KBM-7 (cell line): ENCODE measurements at places on chromosomes 5 and 9.

DNA sequence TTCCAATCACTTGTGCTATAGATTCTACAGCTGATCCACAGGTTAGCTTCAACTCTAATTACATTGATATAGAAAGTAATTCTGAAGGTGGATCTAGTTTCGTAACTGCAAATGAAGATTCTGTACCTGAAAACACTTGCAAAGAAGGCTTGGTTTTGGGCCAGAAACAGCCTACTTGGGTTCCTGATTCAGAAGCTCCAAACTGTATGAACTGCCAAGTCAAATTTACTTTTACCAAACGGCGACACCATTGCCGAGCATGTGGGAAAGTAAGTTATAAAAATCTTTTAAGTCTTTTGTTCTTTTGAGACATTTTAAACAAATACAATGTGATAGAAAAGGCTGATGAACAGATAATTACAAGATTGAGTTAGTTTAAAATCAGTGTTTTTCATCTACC lies 30.9 kb downstream of the ZFYVE16 start:
- no peak for DNase-seq

- no peak for DNase-seq
Observed at GRCh38 chr5:81428446-81428845, 34.5 kb upstream of the ACOT12 start.

GRCh38 chr5:95808013-95808685 lies 14.4 kb downstream of the GLRX start:
- DNase-seq = no peak

DNA sequence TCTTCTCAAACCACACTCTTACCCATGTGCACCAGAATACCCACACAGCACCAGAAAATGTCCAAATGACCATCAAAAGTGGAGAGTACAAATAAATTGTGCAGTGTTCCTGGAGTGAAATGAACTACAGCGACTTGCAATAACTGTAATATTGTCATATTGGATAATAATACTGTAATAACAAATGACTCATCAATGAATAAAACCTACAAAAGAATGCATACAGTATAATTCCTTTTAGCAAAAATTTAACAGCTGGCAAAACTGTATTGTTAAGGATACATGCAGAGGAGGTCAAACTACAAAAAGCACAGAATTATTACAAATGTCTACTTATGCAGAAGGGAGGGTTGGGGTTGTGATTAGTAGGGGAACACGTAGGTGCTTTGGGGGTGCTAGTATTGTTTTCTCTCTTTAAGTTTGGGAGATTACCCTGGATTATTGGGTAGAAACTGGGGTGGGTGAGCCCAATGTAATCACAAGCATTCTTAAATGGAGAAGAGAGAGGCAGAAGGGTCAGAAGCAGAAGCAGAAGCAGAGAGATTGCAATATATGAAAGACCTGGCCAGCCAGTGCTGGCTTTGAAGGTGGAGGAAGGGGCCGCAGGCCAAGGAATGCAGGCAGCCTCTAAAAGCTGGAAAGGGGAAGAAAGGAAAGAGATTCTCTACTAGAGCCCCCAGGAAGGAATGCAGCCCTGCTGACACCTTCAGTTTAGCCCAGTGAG lies 21.8 kb downstream of the IRF1 start:
- DNase-seq = no peak

- DNase-seq = no peak
Observed at GRCh38 chr5:11157132-11157531, 396.1 kb upstream of the DAP start.

GRCh38 chr5:169788168-169788567 lies 151.1 kb downstream of the DOCK2 start:
- no peak for DNase-seq

GRCh38 chr5:134877159-134877558 lies 3.0 kb downstream of the TXNDC15 start:
- DNase-seq = no peak

GRCh38 chr5:143126174-143127019 lies 277.1 kb downstream of the NR3C1 start:
- DNase-seq = no peak

DNA sequence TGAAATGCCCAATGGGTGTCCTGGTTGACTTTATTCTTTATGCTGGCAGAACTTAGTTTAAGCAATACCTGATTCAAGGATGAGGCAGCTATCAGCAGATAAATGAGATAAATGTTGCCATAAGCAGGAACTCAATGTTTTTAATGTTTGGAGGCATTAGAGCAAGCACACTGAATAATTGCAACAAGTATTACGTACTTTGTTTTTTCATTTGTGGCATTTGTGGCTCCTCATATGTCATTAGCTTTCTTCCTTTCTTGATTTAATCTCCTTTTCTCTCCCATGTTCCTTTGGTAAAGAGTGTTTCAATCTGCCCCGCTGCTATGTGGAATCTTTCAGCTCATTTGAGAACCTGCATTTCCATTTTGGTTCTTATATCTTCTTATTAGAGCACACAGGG lies 6.4 kb upstream of the NR3C1 start:
- no peak for DNase-seq

- peak; percentile 15 for DNase-seq
Observed at GRCh38 chr5:35850967-35851680, 5.6 kb upstream of the IL7R start.

DNA sequence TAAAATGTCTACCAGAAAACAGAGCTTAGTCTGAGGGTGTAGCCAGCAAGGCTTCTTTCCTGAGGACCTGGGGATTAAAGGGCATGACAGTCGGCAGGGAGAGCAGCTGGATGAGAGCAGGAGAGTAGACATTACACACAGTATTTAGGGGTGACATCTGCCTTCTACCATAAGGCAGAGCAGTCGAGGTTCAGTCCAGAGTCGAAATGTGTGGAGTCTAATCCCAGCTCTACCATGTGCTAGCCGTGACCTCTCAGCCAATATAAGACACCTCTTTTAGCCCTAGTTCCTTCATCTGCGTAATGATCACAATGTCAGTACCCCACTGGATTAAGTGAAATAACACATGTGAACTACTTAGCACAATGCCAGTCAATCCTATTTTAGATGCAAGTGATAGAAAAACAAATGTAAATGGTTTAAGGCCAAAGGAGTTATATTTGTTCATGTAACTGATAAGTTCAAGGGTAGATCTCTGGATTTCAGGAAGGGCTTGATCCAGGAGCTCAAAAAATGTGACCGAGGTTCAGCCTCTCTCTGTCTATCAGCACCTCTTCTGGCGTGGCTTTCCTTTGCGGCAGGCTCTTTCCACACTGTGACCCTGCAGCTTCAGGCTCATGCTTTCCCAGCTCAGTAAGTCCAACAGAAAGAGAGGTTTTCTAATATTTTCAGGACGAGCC lies 16.2 kb upstream of the CPLX2 start:
- no peak for DNase-seq

- no peak for DNase-seq
Observed at GRCh38 chr9:130845901-130846481, 10.9 kb downstream of the ABL1 start.

DNA sequence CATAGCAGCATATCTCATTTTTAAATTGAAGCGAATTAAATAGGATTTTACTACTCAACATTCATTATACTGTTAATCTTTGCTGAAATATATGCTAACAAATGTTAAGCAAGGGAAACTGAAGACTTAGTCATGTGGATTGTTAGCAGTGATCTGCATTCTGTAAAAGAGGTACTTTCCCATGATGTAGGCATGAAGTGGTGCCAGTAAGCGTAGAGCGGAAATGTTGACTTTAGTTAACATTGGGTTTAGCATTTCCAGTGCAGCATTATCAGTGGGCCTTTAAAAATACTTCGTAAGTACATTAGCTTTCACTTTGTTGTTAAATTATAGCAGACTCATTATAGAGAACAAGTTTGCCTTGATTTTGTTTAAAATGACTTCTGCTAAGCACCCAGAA lies 130.3 kb downstream of the CDC42SE2 start:
- DNase-seq = no peak

DNA sequence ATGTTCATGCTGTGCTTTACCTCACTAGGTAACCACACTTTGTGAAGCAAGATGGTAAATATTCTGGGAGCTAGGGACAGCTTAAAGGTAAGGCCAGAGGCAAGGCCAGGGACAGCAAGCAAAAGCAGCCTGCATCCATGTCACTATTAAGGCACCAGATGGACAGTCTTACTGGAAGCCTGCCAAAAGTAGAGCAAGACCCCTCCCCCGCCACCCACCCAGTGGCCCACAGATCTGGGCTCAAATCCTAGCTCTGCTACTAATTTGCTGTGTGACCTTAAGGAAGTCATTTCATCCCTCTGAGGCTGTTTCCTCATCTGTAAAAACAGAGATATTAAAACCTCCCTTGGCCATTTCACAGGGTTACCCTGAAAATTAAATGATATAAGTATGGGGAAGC lies 13.2 kb upstream of the ERMP1 start:
- no peak for DNase-seq

DNA sequence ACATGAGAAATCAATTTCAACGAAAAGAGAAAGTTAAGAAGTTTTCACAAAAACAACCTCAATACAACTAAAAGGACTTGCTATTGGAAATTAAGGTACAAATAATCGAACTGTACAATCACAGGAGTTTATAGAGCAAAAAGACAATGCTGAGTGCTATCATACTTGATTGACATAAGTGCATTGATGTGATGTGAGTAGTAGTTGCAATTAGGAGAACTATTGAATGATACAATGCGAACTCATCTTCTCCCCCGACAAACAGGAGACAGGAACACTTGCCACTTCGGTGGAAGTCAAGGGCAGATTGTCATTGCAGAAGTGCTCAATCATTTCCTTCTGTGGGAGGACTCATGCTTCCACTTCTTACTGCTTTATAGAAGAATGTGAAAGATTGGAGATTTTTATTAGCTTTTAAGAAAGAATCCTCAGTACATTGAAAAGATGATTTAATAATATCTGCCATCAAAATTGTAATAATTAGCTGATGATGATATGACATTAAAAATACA lies 276.6 kb upstream of the MPDZ start:
- no peak for DNase-seq

GRCh38 chr5:39505791-39506190 lies 81.0 kb upstream of the DAB2 start:
- no peak for DNase-seq

GRCh38 chr9:73805111-73805510 lies 653.4 kb downstream of the ANXA1 start:
- DNase-seq = no peak

GRCh38 chr5:120035181-120035580 lies 405.8 kb downstream of the FAM170A start:
- no peak for DNase-seq

DNA sequence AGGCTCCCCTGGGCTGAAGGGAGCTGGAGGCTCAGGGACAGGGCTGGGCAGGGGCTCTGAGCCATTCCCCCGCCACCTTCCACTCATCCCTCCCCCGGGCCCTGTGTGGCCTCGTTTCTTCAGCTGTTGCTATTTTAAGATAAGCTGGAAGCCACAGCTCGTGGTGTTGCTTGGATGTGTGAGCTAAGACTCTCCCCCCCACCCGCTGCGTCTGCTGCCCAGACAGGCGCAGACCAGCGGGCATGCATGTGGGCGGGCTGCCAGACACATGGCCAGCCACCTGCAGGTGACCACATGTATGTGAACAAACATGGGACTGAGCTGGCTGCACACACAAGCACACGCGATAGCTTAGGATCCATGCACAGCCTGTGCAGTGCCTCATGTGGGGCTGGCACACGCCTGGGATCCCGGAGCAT lies 8.7 kb downstream of the SNCB start:
- peak; percentile 22 for DNase-seq

DNA sequence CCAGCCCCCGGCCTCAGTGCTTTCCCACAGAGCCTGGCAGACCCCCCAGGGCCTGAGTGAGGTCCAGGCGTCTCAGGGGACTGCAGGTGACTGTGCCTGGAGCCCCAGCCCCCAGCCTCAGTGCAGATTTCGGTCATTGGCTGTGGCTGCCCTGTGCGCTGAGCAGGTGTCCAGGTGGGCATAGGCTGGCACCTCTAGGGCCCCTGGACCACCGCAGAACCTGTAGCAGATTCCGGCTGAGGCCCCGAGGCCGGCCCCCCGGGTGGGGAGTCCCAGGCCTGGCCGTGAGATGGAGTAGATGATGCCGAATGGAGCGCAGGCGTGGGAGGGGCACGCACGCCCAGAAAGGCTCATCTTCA lies 12.1 kb downstream of the EXD3 start:
- DNase-seq = no peak

GRCh38 chr9:83630938-83631457 lies 8.1 kb downstream of the IDNK start:
- no peak for DNase-seq

DNA sequence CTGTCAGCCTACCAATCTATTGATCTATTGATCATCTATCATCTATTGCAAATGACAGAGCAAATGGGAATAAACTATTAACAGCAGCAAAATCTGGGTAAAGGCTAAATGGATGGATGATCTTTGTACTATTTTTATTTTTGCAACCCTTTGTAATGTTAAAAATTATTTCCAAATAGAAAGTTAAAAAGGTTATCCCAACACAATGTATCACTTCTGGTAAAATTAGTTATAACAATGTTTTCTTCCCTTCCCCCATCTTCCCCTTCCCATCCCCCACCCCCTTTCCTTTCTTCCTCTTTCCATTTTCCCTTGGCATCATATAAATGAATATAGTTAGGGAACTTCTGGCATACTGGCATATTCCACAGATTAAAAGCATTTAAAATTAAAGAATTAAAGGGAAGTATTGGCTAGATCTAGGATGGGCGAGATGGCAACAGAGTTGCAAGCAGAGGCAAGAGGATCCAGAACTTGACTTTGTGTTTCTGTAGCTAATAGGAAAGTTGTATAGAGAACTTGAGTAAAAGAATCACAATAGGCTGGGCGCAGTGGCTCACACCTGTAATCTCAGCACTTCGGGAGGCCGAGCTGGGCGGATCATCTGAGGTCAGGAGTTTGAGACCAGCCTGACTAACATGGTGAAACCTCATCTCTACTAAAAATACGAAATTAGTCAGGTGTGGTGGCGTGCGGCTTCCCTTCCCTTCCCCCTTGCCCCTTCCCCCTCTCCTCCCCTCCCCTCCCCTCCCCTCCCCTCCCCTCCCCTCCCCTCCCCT lies 66.6 kb upstream of the TAF11L2 start:
- DNase-seq = no peak

DNA sequence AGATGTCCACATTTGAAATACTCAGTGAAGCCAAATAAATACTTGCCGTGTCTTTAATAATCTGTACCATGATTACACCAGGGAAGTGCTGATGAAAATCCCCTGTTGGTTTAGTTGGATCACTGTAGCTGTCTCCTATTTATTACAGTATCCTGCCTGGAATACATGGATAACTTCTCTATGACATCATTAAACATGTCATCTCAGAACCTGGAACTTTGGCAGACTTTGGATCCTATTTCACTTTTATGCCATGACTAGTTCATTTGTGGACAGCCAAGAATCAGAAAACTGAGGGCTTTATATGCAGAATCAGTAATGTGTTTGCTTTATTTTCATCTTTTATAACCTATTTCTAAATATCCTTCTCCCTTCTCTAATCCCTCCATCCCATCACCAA lies at the start of gene TXNDC8:
TSS of gene TXNDC8 (minus strand) at position 137 of the 400 bp plus-strand sequence.
- DNase-seq = no peak

DNA sequence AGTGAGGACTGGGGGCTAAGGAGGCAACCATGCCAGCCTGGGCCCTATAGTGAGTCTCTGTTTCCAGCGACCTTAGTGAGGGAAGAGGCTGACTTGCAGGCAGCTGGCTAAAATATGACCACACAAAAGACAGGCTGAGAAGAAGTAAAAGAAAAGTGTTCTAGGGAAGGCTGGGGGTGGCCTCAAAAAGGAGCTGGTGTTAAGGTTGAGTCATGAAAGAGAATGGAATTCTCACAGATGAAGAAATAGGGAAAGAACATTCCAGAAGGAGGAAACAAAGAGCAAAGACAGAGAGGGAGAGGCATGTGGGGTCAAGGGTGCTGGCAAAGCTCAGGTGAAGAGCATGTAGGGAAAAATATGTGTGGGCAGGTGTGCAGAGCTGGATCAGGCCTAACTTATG lies 302.7 kb upstream of the RFX3 start:
- DNase-seq = no peak
